ENCODE measurements at places on chromosomes 3 and 15. TPM values are rescaled to one million over a fixed set of nuclear protein-coding genes. Genes with fewer than 3 reads are reported as not detected.

DNA sequence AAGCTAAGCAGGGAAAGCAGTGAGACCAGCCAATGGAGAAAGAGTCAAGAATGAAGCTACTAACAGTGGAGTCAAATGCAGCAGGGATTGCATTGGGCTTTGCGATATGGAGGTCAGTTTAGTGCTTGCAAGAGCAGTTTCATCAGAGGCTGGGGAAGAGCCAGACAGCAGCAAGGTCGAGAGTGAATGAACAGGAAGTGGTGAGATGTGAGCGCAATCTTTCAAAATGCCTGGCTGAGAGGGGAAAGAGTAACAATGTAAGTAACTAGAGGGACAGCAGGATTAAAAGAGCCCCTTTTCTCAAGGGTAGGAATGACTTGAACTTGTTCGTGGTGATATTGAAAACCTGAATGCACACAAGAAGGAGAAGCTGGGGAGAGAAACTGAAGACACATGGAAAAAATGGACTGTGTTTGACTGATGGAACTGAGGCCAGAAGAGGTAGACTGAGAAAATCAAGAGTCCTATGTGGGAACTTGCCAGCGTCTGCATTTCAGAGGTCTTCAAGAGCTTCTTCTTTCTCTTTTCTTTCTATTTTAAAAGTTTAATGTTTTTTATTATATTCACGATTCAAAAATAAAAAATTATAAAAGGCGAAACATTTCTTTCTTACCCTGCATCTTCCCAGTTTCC lies 30.6 kb upstream of the GPR160 start:
- DNase-seq = peak; percentile 20

- DNase-seq = no peak
Measured at GRCh38 chr3:57169108-57169507, 4.0 kb upstream of the IL17RD start.

DNA sequence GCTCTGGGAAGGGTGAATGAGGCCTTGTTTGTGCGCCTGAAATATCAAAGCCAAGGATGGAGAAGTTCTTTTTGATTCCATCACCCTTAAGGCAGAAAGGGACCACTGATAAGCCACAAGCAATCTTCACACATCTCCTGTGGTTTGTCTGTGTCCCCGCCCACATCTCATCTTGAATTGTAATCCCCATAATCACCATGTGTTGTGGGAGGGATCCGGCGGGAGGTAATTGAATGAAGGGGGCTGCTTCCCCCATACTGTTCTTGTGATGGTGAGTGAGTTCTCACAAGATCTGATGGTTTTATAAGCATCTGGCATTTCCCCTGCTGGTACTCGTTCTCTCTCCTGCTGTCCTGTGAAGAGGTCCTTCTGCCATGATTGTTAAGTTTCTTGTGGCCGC lies 329.6 kb upstream of the RGMA start:
- no peak for DNase-seq

DNA sequence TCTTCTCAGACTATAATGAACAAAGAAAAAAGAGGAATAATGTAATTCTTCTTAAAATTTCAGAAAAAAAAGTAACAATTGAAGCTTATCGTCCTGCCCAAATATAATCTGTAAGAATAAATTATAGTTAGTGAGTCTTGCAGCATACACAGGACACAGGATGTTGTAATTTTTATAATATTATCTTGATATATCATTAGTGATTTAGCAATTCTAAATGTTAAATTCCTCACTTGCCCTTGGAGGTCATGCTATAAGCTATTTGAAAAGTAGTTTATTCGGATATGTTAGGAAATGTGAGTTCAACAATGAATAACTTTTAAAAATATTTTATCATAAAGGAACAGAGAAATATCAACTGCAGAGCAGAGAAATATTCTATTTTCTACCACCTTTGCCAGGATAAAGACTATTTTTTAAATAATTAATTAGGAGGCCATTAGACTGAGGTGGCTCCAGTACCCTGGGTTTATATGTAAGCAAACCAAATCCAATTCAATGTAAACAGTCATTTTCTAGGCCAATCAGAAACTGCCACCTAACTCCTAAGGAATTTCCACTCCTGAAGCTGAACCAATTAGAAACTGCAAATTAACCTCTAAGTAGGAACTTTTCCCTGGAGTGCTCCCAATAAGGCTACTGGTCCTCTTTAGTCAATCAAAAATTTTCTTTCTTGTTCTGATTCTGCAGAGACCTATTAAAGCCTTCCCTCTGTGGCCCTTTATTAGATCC lies 1109.3 kb downstream of the ROBO2 start:
- DNase-seq = no peak

DNA sequence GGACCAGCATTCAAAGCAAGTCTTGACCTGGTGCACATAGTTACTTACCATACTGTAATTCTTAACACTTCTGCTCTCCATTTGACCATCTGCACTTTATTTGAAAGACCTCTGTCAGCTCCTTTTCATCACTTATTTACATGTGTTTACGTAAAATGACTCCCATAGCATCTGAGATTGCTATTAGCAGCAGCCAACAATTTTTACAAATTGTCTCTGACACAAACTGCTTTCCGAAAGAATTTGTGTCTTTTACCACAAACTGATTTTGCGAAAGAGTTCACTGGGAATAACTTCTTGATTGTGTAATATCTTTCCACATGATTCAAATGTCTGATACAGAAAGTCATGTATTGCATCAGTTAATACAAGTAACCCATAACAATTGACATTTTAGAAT lies 144.1 kb upstream of the PEX5L start:
- no peak for DNase-seq

GRCh38 chr3:105254154-105254553 lies 112.6 kb upstream of the ALCAM start:
- no peak for DNase-seq

- DNase-seq = no peak
Measured at GRCh38 chr15:35925275-35926006, 379.5 kb upstream of the DPH6 start.

GRCh38 chr3:36677331-36678007 lies 86.9 kb downstream of the DCLK3 start:
- DNase-seq = no peak

DNA sequence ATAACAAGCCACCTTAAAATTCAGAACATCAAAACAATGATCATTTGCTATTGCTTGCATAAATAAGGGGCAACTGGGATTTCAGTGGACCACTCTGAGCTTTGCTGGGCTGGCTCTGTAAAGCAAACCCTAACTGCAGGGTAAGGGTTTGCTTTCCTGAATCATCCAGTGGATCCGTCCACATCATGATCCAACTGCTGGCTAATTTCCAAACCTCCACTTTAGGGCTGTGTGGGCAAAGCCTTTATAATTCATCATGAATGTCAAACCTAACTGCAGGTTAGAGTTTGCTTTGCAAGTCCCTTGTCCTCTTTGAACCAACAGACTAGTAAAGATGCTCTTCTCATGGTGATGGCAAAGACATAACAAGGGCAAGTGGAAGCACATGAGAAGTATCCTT lies 76.1 kb downstream of the SYNPR start:
- no peak for DNase-seq

DNA sequence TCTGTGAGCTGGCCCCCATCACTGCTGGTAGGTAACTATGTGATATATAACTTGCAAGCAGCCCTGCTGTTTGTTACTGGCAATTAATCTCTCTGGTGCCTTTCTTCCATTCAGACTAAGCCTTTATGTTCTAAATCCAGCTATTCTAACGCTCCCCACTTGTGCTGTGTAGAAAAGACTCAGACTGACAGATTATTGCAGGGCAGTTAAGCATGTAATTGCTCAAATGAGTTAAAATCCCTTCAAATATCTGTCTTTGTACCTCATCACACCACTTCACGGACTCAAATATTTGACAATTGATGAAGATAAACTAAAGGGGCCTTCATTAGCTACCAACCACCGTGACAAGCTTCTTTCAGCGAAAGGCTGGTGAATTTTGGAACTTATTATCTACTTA lies 416.2 kb downstream of the NR2F2 start:
- DNase-seq = no peak

GRCh38 chr15:77588126-77588525 lies 44.6 kb downstream of the LINGO1 start:
- no peak for DNase-seq

DNA sequence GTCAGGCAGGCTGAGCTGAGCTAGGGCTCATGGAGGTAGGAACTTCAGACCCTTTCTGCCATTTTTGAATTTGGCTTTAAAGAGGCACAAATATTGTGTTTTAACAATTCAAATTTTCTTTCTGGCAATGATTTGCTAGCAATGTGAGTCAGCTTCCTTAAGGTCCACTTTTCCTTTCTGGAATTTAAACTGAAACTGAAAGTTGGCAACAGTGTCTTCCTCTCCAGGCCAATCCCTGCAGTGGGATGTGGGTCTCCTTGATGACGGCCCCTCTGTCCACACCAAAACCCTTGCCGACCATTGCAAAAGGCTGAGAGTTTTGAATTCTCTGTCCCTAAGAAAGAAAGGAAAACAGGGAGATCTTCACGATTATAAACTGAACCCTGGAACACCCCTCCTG lies 27.1 kb downstream of the RPSA start:
- no peak for DNase-seq

DNA sequence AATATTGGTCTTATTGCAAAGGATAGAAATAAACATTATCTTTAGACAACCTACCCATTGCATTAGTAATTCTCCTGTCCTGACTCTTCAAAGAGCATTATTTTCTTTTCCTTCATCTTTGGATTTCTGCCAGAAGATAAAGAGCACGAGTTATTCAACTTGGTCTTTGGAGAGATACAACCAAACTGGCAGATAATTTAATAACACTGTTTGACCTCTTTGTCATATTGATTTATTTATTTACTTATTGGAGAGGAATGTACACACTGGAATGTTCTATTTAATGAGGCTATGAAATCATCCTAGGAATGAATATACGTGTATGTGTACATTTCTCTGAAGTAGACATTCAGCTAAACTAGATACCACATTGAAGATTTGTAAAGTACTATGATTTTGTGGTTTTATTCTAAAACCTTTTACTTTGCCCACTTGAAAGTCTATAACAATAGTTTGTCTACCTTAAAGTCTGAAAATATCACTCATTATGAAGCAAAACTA lies 462.1 kb downstream of the C3orf38 start:
- no peak for DNase-seq

GRCh38 chr3:120767106-120767505 lies 24.6 kb downstream of the GTF2E1 start:
- DNase-seq = no peak

- DNase-seq = no peak
Measured at GRCh38 chr3:117708601-117709000, 999.0 kb downstream of the TUSC7 start.

GRCh38 chr3:150759319-150759718 lies 3.6 kb downstream of the SIAH2 start:
- no peak for DNase-seq

DNA sequence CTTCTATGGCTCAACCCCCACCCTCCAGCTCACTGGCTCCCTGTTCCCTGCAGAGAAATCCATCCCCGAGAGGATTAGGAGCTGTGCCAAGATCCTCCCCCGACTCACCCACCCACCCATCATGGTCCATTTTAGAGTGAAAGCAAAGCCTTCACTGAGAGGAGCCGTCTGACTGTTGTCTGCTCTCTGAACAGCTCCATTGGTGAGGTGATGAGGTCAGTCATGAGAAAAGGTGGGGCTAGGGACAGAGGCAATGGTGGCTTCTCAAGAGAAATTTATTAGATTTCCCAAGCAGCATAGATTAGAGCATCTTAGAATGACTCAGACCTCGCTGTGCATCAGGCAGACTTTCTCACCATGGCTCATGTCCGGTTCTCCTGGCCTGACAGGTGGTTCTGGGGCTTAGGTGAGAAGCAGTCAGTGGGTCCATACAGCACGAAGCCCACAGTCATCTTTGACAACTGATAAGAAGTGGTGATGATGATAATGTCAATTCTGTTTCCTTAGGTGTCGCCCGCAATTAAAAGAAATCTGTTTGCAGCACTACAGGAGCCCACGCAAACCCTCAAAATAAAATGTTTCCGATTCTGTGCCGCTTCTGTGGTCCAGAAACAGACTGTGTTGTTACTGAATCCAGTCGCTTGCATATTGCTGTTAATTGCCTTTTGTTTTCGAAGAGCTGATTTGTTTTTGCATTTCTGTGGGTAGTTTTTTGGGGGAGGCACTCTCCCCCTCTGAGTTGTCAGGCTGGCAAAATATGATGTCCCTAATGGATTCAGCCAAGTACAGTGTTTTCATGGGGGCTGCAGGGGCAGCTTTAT lies 24.8 kb upstream of the RHO start:
- no peak for DNase-seq

- no peak for DNase-seq
Measured at GRCh38 chr15:41304149-41304770, 28.1 kb downstream of the OIP5 start.

- DNase-seq = no peak
Measured at GRCh38 chr3:16496008-16496407, 17.5 kb downstream of the RFTN1 start.

- no peak for DNase-seq
Measured at GRCh38 chr15:93302080-93302765, 213.2 kb upstream of the RGMA start.

- no peak for DNase-seq
Measured at GRCh38 chr15:40437752-40438687, 2.7 kb upstream of the BAHD1 start.

DNA sequence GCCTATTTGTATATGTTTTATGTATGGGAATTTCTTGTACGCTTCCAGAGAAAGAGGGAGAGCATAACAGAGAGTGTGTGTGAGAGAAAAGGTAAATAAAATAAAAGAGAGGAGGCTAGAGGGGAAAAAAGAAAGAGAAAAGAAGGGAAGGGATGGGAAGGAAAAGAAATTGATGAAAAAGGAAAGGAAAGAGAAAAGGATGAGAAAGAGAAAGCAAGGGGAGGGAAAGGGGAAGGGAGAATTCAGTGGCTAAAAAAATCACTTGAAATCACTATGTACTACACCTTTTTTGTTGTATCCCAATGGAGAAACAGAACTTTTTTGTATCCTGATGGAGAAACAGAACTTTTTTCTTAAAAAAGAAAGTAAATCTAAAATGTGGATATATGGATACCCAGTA lies 165.5 kb upstream of the MBNL1 start:
- DNase-seq = no peak

GRCh38 chr3:35739964-35740527 lies 100.7 kb downstream of the ARPP21 start:
- DNase-seq = no peak

Gene AHSG
- total RNA-seq = not detected

Gene CLDN18
- total RNA-seq = not detected

Gene MKRN2
- total RNA-seq = 24.7 TPM

Gene SLC9C1
- total RNA-seq = 0.37 TPM

Gene DUOXA1
- total RNA-seq = not detected

Gene DUOXA2
- total RNA-seq = not detected

Gene RBSN
- total RNA-seq = 13.0 TPM

Gene SELENOK
- 73.0 TPM for total RNA-seq

Gene SLC51A
- not detected for total RNA-seq

Gene IL1RAP
- total RNA-seq = 34.5 TPM

Gene PP2D1
- not detected for total RNA-seq

Gene BFSP2
- total RNA-seq = not detected

Gene TTLL13
- total RNA-seq = 1.3 TPM
